ENCODE measurements at places on chromosomes 1 and 21. TPM values are rescaled to one million over a fixed set of nuclear protein-coding genes. Genes with fewer than 3 reads are reported as not detected.
A peak's percentile ranks its signal among the peaks of the same experiment; 100 is the strongest.

DNA sequence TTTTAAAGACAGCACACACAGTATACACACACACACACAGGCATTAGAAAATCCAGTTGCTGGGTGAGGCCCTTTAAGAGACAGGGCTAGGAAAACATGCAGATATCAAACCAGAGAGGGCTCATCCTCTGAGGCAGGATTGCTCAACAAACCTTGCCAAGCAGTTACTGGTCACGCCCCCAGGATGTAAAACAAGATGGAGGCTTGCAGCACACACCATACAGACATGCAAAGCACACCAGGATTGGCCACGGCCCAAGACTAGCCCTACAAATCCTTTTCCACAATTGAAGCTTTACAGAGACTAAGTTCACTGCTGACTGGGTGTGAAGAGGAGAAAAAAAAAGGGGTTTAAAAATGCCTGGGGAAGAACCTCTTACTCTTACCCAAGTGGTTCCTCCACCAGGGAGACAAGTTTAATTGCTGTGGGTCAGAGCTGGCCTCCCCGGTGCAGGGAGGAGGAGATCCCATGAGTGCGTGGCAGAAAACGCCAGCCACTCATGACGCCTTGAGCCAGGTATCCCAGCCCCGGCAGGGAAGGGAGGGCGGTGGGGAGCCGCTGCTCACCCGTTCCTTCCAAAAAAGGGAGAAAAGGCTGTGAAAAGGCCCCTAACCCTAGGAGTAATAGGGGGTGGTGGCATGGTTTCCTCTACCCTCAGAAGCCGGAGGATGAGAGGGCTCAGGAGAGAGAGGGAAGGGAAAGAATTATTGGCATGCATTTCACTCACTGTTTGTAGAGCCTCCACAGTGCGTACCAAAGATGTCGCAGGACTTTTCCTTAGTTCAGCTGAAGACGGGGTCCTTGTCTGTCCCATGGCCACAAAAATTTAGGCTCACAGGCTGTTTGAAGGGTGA, 594.6 kb upstream of the ZP4 start:
- no peak for DNase-seq

DNA sequence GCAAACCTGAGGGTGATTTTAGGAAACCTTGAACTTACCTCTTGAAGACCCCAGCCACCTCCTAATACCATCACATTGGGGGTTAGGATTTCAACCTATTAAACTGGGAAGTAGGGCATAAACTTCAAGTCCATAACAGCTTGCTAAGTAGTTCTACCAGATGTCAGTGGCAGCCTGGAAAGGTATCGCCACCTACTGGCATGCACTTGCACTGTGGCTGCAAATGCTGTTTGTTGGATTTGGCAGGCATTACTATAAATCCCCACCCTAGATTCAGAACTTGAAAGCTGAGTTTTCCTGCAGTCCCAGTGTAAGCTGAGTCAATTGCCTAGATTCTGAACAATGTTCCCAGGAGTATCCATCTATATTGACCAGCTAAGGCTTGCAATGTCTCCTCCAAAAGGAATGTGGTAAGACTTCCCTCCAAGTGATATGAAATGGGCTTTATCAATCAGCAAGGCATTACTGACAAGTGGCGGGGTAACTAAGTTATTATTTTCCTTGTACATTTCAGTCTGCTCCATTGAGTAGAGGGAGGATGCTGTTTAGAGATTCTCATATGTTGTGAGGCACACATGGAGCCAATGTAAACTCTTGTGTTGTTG, 474.5 kb downstream of the PTPRC start:
- DNase-seq = peak; percentile 67

- no peak for DNase-seq
These were observed 7.3 kb upstream of the FCGR2A start for GRCh38 chr1:161497961-161498360.

DNA sequence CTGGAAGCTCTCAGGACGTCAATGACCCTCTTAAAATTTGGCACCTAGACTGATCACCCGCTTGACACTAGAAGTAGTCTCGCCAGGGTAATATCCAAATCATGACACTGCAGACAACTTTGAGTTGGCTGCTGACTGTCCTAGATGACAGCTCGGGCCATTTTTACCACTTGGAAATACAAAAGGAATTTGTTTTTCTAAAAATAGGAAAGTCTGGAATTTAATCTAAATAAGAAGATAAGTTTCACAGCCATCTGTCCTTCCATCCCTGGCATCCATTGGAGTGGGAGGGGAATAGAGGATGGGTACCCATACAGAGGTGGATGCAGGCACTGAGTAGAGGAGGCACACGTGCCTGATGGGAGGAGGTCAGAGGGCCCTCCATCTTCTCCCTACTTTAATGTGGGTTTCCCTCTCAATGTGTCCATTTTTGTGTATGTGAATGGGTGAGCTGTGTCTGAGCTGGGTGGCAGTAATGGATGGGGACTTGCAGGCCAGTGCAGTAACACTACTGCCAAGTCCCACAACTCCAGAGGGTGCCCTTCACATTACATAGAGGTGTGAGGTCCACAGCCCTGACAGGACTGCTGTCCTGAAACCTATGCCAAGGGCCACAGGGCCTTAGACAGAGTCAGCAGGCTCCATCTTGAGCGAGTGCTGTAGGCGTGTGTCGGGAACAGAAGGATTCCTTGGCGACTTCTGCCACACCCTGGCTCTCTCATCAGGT, 104.8 kb upstream of the IPO9 start:
- no peak for DNase-seq

FCRL1 gene
- 0.25 TPM for total RNA-seq

- DNase-seq = no peak
These were observed 14.9 kb downstream of the ETV3L start for GRCh38 chr1:157084720-157085119.
